ENCODE measurements at places on chromosomes 5 and 9. TPM values are rescaled to one million over a fixed set of nuclear protein-coding genes. Genes with fewer than 3 reads are reported as not detected.
A peak's percentile ranks its signal among the peaks of the same experiment; 100 is the strongest.

MARVELD2 gene
- 0.17 TPM for total RNA-seq

CYLC2 gene
- total RNA-seq, result not detected

IQGAP2 gene
- 0.10 TPM for total RNA-seq

- DNase-seq, result peak; percentile 47
These were observed 130.8 kb upstream of the STC2 start for GRCh38 chr5:173458828-173459609.

GRCh38 chr5:16454686-16455085 lies 10.9 kb downstream of the ZNF622 start:
- no peak for DNase-seq

SLCO4C1 gene
- total RNA-seq, result 0.02 TPM
